Suprapubic skin (tissue), 4 donors: ENCODE measurements at places on chromosomes 16 and 17. TPM values are rescaled to one million over a fixed set of nuclear protein-coding genes. Genes with fewer than 3 reads are reported as not detected.

GRCh38 chr17:46818316-46818928 is at the start of gene WNT3:
WNT3 (minus strand) TSS chr17:46818692; CDS start chr17:46818597, 95 bp downstream.
- H3K4me3 ChIP-seq, result peak within 1 kb of the TSS; percentile 53
- H3K36me3 ChIP-seq, result no peaks in the 10 kb centered on the region
- peak within 1 kb of the TSS; percentile 59 for H3K27ac ChIP-seq
- DNase-seq, result no peak
- peaks cover 84% of the 10 kb centered on the region for H3K27me3 ChIP-seq

- H3K36me3 ChIP-seq, result no peaks in the 10 kb centered on the region
- H3K4me1 ChIP-seq, result peaks cover 10% of the 10 kb centered on the region
- no peak overlapping the region for H3K4me3 ChIP-seq
- no peaks in the 10 kb centered on the region for H3K27me3 ChIP-seq
Measured at GRCh38 chr17:74389084-74389753, 21.9 kb downstream of the GPR142 start.

GRCh38 chr16:50621452-50621792 is 59.7 kb downstream of the SNX20 start:
- no peaks in the 10 kb centered on the region for H3K27me3 ChIP-seq
- no peaks in the 10 kb centered on the region for H3K36me3 ChIP-seq
- DNase-seq, result no peak
- H3K4me3 ChIP-seq, result no peak overlapping the region
- peaks cover 10% of the 10 kb centered on the region for H3K4me1 ChIP-seq
- H3K27ac ChIP-seq, result no peak overlapping the region

DNA sequence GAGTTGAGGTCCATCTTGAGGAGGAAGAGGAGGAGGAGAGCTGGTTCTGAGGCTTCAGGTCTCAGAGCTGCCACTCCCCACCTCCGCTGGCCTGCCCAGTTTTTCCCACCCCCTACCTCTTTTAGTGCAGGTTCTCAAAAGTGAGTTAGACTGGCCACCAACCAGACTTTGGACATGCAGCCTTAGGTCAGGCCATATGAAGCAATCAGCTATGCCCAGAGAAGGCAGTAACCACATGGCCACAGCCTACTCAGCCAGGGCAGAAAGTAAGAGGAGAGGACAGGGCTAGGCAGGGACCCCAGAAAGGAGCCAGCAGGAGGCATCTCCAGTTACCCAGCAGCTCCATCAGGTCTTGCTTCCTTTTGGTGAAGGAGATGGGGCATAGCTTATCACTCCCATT is 9.0 kb downstream of the MYO15A start:
- H3K4me1 ChIP-seq, result no peaks in the 10 kb centered on the region
- no peak overlapping the region for H3K27ac ChIP-seq
- DNase-seq, result no peak
- no peaks in the 10 kb centered on the region for H3K27me3 ChIP-seq
- no peaks in the 10 kb centered on the region for H3K36me3 ChIP-seq

GRCh38 chr17:40598619-40599467 is 33.6 kb upstream of the CCR7 start:
- no peaks in the 10 kb centered on the region for H3K27me3 ChIP-seq
- peak overlapping the region; percentile 45 for H3K27ac ChIP-seq
- no peak for DNase-seq

- no peak overlapping the region for H3K27ac ChIP-seq
- H3K4me1 ChIP-seq, result peaks cover 5% of the 10 kb centered on the region
- DNase-seq, result no peak
- H3K4me3 ChIP-seq, result no peak overlapping the region
- H3K36me3 ChIP-seq, result no peaks in the 10 kb centered on the region
- H3K27me3 ChIP-seq, result peaks cover 34% of the 10 kb centered on the region
Measured at GRCh38 chr17:63525190-63525946, 2.2 kb downstream of the KCNH6 start.

DNA sequence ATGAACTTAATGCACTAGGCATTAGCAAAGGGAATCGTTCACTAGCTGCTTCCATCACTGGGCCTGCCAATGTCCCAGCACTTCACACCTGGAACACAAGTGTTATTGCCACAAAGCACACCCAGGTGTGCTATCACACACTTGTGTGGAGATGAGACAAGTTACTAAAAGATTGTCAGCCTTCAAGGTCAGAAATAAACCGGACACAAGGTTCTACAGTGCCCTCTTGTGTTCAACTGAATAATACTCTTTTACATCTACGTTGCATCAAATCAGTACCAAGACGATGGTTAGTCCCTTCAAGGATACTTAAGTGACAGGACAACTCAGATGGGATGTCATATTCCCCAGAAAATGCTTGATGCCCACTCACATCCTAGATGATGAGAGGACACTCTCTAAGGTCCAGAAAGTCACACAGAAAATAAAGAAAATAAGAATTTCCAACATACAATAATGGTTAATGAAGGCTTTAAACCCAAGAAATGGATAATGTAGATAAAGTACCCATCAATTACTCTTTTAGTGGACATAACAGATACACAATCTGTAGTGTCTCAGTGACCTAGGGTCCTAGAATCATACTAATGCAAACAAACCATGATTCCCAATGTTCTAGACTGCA is 16.4 kb upstream of the GLG1 start:
- no peaks in the 10 kb centered on the region for H3K27me3 ChIP-seq
- DNase-seq, result no peak
- H3K4me1 ChIP-seq, result no peaks in the 10 kb centered on the region
- no peak overlapping the region for H3K4me3 ChIP-seq

DNA sequence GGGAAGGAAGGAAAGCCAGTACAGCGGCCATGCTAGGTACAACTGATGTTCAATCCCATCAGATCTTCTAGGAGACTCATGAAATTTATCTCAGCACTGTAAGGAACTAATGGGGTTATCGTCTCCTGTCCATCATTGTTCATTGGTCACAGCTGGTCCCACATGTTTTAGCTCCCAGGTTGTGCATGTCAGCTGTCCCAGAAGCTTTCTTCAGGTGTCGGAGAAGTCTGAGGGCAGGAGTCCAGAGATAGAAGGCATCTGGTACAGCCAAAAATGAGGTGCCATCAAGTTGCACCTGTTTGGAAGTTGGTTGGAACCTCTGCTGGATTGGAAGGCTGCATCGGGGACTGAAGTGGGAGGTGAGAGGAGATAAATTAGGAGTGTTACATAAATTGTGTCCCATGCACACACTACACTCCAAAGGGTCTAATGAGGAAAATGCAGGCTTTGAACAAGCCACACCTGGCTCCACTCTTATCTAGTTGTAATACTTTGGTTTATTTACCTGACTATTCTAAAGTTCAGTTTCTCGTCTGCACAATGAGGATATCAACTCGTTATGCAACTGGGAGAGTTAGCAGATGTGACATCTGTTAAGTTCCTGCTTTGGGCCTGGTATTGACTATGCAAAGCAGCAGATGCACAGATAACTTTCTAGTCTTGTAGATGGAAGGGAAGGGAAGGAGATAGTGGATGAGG is 62.9 kb downstream of the MAP2K6 start:
- DNase-seq, result no peak
- peaks cover 22% of the 10 kb centered on the region for H3K4me1 ChIP-seq
- H3K27me3 ChIP-seq, result no peaks in the 10 kb centered on the region
- no peaks in the 10 kb centered on the region for H3K36me3 ChIP-seq

DNA sequence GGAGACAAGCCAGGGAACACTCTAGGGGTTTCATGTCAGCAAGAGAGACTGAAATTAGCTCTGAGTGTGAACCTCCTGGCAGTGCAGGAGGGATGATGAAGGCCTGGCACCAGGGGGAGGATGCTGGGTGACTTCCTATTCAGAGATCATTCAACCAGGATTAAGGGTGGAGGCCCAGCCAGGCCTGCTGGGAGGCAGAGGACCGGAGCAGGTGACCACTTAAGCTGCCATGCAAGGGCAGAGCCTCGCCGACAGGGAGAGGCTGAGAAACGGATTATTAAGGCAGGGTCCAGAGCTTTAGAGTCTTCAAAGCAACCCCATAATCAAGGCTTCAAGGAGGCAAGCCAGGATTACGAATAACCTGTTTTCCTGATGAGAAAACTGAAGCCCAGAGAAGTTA is 10.6 kb upstream of the SRCIN1 start:
- no peaks in the 10 kb centered on the region for H3K36me3 ChIP-seq
- H3K27ac ChIP-seq, result no peak overlapping the region
- H3K27me3 ChIP-seq, result peaks cover 24% of the 10 kb centered on the region
- no peak overlapping the region for H3K4me3 ChIP-seq
- H3K4me1 ChIP-seq, result no peaks in the 10 kb centered on the region

Gene NKIRAS2
- 52.5 TPM for total RNA-seq

GRCh38 chr17:60510031-60510430 is 16.0 kb downstream of the APPBP2 start:
- peaks cover 7% of the 10 kb centered on the region for H3K4me1 ChIP-seq
- no peak overlapping the region for H3K27ac ChIP-seq
- no peak overlapping the region for H3K4me3 ChIP-seq
- H3K27me3 ChIP-seq, result no peaks in the 10 kb centered on the region
- no peak for DNase-seq

DNA sequence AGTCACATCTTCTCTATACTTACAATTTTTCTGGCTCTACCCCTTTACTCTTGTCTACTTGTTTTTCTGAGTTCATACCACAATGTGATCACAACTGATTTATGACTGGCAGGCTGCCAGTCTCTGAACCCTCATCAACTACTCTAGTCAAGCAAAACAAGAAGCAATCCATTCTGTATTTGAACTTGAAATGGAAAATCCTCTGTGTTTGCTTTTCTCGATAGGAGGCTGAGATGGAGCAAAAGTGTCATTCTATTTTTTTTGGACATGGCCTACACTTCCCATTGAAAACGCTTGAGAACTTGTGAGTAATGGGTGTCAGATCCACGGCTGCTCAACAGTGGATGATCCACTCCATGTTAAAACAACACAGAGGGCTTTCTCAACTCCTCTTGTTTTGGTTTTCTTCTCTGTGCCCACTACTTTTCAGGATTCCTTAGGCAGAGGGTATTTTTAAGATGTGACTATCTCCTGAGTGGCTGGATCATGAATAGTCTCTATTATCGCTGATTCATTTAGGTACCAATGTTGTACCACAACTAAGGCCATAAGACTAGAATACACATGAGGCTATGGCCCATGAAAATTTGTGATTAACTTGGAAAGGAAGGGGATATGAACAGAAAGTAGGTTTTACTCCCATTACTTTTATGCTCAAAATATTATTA is 11.7 kb downstream of the TMEM100 start:
- no peaks in the 10 kb centered on the region for H3K27me3 ChIP-seq
- no peak overlapping the region for H3K4me3 ChIP-seq
- no peak overlapping the region for H3K27ac ChIP-seq
